ENCODE measurements at places on chromosomes 13 and 19. TPM values are rescaled to one million over a fixed set of nuclear protein-coding genes. Genes with fewer than 3 reads are reported as not detected.

- no peak for DNase-seq
Measured at GRCh38 chr19:43625918-43626579, 6.6 kb upstream of the ZNF428 start.

- peak; percentile 15 for DNase-seq
Measured at GRCh38 chr13:95176611-95177259, 124.5 kb downstream of the ABCC4 start.

GRCh38 chr13:24503379-24503696 is 9.2 kb downstream of the PARP4 start:
- no peak for DNase-seq

- DNase-seq: no peak
Measured at GRCh38 chr13:113763254-113763653, 4.2 kb downstream of the TMEM255B start.

Gene CYP4F3
- total RNA-seq: not detected
